Fibroblast of lung (primary cell): ENCODE measurements at places on chromosomes 12 and 14.

DNA sequence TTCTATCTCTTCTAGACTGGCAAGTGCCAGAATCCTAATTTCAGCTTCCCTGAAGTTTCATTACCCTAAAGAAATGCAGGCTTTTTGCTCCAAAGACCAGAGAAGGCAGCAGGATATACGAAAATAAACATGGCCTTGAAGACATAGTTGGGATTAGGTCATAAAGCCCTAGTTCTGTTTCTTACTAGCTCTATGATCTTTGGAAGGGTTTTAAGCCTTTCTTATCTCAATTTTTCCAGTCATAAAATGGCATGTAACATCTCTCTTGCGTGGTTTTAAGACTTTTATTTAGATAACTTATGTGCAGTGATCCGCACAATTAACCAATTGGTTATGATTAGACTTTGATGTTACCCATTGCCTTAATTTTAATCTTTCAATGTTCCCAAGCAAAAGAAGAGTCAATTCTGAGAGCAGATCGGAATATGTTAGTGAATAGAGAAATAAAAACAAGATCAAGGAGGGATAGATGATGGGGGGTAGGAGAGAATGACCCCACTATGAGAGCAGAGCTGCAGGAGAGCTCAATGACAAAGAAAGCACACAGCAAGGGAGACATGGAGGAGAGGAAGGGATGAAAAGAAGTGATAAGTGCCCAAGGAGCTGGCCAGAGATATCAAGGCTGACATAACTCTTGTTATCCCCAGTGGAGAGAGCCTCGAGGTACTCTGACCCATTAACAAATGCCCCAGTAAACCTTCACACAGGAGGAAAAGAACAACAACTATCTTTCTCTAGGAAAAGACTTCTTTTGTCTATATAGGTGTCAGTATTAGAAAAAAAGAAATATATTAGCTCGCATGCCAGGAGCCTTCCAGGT is 53.0 kb upstream of the ANP32D start:
- DNase-seq, result no peak

DNA sequence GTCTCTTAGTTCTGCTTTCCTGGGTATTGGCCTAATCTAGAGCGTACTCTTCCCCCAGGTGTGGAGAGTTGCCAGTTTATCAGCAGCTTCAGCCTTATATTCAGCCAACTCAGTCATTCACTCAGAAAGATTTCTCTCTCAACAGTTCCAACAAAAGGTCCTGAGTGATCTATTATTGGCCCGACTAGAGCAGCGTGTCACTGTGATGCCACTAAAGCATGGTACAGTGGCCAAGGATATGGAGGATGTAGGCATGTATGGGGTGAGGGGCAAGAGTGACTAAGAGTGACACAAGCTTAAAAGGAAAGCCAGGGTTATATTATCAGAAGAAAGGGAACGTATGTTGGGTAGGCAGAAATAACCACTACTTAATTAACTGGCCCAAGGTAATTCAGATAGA is 4.8 kb downstream of the NOPCHAP1 start:
- no peak for DNase-seq

DNA sequence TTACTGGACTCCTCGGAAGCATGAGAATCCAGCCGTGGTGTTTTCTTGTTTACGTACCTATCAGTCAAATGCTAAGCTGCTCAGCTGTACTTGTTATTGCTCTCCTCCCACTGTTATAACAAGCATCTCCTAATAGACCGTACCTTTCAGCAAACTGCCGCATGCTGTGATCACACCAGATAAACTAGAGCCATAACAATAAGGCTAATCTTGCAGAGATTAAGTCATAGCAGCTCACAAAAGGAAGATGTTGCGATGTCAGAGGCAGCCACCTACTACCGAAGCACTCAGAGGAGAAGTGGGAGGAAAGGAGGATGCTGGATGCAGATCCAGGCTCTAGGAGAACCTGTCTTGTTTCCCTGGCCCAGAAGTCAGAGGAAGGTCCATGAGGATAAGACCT is 196.0 kb downstream of the GALC start:
- no peak for DNase-seq

GRCh38 chr12:95601091-95601961 is 50.0 kb upstream of the USP44 start:
- peak; percentile 73 for DNase-seq

GRCh38 chr12:112820796-112821195 is 29.2 kb downstream of the RPH3A start:
- DNase-seq, result no peak

DNA sequence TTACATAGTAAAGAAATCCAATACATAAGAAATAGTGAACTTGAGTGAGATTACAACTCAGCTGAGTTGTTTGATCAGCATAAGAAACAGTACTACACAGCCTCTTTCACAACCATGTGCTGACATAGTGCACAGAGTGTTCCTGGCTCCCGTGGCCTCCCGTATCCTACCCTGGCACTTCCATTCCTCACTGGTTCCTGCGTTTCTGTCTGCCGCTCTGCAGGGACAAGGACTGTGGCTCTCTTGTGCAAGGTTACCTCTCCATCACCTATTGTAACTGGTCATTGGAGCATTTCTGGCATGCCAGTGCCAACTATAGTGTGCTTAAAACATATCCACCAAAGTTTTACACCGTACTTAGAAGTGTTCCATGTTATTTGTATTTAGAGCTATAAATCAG is 46.3 kb upstream of the PCED1B start:
- peak; percentile 19 for DNase-seq

DNA sequence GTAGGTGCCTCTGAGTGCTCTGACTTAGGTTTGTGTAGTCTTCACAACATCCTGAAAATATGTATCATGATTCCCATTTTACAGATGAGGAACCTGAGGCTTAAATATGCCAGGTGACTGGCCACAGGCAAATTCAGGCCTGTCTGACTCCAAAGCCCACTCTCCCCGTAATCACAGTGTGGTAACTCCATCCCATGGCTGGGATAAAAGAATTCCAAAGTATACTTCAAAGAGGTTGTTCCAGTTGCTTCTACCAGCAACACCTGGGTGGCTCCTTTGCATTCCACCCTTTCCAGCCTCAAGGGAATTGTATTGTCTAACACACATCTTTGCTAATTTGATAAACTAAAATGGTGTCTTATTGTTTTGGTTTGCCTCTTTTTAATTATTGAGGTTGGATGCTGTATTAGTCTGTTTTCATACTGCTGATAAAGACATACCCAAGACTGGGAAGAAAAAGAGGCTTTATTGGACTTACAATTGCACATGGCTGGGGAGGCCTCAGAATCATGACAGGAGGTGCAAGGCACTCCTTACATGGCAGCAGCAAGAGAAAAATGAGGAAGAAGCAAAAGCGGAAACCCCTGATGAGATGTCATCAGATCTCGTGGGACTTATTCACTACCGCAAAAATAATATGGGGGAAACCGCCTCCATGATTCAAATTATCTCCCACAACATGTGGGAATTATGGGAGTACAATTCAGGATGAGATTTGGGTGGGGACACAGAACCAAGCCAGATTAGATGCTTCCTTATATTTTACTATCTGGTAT is 9.9 kb upstream of the CHST11 start:
- DNase-seq, result no peak

DNA sequence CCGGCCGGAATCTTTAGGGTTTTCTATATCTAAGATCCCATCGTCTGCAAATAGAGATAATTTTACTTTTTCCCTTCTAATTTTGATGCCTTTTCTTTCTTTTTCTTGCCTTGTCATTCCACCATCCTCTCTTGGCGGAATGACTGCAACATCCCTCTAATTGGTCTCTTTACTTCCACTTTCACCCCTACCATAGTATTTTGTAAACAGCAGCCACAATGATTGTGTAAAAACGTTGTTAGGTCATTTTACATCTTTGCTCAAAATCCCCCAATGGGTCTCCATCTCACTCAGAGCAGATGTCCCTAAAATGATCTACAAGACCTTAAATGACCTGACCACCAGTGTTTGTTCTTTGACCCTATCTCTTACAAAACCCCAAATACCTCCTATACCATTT is 80.0 kb upstream of the STAC3 start:
- no peak for DNase-seq

DNA sequence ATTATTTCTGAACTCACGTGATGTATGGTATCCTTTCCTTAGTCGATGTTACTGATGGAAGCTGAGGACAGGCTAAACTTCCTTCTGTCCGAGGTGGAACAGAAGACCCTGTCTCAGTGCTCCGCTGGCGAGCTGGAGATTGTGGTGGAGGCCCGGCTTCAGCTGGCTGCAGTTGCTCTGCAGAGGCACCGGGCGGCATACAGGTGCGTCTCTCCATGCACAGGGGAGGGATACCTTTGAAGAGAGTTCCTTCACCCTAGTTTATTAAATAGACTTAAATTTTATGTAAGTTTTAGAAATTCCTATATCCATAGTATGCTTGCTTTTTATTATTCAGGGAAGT is 186.7 kb upstream of the NEDD1 start:
- DNase-seq, result no peak

- DNase-seq, result no peak
Observed at GRCh38 chr14:68882235-68882634, 89.4 kb upstream of the ZFP36L1 start.

GRCh38 chr12:51950682-51951198 is 759 bp upstream of the ACVR1B start:
- DNase-seq, result no peak

GRCh38 chr12:602700-603068 is 60.6 kb downstream of the NINJ2 start:
- DNase-seq, result no peak

DNA sequence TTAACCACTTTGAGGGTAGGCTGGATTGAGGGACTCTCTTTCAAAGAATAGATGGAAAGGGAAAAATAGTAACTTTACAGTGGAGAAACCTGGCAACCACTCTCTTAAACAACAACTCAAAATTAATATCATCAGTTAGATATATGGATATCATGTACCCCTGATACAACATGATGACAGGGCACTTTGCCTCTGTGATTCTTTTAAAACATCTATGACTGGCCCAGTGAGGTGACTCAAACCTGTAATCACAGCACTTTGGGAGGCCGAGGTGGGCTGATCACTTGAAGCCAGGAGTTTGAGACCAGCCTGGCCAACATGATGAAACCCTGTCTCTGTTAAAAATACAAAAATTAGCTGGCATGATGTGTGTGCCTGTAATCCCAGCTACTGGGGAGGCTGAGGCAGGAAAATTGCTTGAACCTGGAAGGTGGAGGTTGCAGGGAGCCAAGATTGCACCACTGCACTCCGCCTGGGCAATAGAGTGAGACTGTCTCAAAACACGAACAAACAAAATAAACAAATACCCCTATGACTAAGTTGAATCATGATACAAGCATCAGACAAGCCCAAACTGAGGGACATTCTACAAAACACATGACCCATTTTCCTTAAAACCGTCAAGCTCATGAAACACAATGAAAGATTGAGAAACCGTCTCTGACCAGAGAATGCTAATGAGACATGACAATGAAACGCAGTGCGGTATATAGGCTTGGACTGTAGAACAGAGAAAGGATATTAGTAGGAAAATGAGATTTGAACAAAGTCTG is 26.4 kb upstream of the SLC7A8 start:
- DNase-seq, result peak; percentile 33
